ENCODE measurements at places on chromosomes 11 and 22.
A peak's percentile ranks its signal among the peaks of the same experiment; 100 is the strongest.

DNA sequence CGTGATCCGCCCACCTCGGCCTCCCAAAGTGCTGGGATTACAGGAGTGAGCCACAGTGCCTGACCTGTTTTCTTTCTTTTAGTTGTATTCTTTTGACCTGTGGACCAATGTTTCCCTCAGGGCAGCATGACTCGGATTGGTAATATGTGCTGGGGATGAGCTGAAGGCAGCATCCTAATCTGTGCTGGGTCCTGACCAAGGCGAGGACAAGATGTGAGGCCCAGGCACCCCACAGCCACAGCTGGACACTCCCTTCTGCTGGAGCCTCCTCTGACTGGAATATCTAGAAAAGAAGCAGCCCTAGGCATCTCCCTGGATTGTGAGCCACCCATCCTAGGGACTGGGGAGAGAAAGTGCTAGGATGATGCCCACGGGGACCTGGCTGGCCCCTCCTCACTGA, 105.4 kb downstream of the PDE2A start:
- DNase-seq: no peak

GRCh38 chr11:128458321-128458720, 129.0 kb downstream of the ETS1 start:
- no peak for DNase-seq

GRCh38 chr11:70851308-70851707, 401.1 kb downstream of the SHANK2 start:
- DNase-seq: no peak

DNA sequence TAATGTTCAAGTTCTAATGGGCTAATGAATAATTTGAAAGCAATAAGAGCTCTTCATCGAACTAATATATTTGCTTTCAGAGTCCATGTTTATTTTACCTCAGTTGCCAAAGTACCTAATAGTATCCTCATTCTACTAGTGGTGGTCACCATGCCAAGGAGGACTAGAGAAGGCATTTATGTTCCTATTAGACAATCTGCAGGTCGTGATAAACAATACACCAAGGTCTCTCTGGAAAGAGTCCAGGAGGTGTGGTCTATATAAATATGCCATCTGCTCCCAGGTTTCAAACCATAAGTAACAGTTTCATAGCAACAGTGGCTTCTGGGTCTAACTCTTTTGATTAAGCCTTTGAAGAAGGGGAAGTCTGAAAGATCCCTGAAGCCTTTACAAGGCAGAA, 42.9 kb downstream of the ARFGAP3 start:
- no peak for DNase-seq

DNA sequence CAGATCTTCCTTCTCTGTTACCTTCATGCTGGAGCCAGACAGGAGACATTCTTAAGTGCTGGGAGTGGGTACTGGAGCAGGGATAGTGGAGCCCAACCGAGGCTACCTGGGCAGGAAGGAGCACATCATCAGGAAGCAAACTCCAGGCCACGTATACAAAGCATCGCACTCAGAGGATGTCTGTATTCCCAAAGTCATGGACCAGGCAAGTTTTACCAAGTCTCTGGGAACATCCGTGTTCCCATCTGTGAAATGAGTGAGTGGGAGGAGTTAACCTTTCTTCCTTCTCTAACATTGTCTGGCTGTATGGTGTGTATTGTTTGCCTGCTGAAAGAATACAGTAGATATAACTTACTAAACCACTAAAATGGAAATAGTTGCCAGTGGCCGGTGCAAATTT, 175.0 kb upstream of the TMEM45B start:
- no peak for DNase-seq

GRCh38 chr22:19756288-19757128, 4.1 kb upstream of the TBX1 start:
- no peak for DNase-seq

DNA sequence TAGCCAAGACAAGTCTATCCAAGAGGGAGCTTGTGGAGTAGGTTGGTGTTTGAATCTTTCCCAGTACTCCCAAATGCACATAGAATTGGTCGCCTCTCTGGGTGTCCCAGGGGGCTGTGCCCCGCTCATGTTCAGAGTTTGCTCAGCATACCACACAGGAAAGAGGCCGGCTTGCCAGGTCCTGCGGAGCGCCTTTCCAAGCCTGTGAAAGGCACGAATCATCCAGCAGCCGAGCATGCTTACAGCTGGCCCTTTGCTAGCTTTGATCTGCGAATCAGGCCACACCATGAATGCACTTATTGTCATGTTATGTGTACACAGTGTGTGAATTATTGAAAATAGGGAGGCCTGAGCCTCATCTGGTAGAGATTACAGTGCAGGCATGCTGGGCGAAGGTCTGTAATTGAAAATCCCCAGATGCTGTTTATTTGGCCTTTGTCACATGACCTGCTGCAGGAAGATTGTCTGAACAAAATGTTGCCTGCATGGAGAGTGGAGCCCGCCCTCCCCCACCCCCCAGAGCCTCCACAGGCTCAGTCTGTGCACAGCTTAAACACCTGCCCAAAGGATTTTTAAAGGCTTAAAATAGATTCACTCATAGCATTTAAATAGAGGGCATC, 163.3 kb upstream of the RASSF10 start:
- no peak for DNase-seq

DNA sequence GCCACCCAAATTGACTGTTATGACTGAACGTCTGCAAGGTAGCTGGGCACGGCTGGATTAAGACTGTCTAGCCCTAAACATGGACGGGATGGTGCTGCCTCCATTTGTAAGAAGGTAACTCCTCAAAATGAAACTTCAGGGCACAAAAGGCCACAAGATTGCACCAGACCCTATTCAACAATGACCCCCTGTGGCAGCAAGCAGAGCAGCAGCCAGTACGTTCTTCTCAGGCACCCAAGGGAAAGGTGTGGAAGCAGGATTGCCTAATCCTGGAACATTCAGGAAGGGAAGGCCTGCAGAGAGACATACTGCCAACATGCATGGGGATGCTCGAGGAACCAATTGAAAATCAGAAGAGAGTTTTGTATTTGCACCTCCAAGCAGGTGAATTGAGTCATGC, 4.5 kb upstream of the TBX10 start:
- no peak for DNase-seq

DNA sequence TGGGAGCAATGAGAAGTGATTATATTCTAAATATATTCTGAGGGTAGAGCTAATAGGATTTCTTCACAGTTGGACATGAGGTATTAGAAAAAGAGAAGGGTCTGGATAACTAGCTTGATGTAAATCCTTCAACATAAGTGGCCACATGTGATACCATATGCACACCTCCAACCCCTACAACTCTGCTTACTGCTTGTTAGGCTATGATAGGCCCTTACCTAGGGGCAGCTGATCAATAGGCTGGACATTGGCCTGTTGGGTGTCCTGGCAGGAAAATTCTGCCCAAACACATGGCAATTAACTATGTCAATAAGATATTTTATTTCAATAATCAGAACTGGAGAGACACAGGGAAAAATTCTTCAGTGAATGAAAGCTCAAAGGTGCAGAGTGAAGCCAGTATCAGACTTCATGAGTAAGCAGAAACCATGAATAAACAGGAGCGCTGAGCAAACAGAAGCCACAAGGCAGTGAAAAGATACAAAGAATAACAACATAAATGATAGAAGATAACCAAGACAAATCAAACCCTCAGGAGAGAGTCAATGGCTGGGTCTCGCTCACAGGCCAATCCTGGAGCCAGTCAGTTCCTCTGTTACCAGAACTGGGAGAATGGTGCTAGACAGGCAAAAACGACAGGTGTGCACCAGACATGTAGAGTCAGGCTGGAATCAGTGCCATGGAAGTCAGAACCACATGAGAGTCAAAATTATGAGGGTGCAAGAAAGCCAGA, 46.3 kb upstream of the PSMA1 start:
- DNase-seq: no peak

DNA sequence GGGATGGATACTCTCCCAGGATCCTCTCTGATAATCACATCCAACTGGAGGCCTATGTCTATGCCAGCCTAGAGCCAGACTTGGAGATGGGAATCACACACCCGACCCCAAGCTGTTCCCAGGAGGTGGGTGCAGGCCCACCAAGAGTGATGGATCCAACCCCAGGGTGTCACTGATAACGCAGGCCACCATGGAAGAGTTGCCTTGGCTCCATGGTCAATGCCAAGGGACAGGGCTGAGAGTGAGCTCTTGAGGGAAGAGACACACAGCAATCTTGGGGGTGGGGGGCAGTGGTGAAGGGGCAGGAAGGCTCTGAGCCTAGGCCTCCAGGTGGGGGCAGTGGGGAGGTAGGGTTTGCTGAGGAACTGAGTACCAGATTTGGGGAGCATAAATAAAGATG, 16.9 kb downstream of the TUB start:
- peak; percentile 47 for DNase-seq

DNA sequence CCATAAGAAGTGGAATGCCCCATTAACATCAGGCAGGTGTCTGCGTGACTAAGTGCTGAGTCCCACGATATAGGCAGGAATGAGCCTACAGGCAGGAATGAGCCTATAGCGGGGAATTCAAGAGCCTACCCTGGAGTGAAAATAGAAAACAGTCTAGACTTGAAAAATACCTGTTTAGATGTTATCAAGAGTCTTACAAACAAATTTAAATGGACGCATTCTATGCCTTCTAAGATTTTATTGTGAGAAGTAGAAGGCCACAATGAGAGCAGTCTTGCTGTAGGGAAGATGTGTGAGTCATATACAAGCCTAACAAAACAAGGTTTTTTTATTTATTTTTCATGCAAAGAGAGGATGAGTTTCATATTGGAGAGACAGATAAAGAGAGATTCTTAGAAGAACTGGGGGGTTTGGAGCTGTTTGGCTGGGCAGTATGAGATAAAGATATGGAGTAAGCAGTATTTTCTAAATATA, 200.8 kb upstream of the ZC3H12C start:
- DNase-seq: no peak

- DNase-seq: no peak
These were observed at the start of gene JAML for GRCh38 chr11:118224511-118225188. JAML (minus strand) TSS chr11:118225011; CDS start chr11:118214866, 10,145 bp downstream.

DNA sequence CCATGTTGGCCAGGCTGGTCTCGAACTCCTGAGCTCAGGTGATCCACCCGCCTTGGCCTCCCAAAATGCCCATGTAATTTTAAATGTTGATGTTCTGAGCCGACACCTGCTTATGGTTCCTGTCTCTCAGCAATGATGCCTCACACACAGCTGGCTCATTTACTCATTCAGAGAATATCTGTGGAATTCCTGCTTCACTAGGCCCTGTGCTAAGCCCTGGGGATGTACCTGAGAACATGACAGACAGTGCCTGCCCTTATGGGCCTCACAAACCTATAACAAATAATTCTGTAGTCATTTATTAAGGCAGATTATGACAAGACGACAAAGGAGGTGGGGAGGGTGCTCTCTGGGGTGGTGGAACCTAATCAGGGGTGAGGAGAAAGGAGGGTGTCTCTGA, 93.7 kb downstream of the PRR5L start:
- no peak for DNase-seq

DNA sequence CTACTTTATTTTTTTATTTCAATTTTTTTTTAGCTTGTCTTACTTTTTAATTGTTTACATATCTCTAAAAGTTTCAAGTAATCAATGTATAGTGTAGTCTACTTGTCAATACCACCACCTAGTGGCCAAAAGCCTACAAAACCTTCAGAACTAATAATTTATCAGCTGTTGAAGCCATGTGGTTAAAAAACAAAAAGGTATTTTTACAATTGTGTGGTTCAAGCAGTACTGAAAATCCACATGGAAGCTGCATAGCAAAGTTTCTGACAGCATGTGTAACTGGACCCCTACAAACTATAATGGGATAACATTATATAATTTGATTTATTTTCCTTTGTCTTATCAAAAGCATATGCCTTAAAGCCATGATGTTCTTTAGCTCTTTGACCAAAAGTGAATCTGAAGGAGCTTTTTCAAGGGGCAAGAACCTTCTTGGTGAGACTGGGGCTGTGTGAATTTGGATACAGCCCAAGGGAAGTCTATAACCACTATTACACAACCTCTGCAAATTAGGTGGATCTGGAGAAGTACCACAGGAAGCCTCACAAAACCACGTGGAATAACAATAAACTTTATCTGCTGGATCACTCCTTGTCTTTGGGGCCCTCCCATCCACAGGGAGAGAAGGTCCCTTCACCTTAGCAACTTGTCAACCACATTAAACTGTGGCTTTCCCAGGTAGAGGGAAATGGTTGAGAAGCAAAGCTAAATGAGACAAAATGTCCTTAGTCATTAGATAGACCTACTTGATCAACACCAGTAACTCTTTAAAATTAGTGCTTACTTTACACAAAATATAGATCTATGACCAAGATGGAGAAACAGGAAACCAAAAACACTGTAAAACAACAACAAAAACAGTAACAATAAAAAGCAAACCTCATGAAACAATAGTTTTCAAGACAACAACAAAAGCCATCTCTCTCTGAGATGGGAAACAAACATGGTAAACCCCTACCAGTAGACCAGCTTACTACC, 9.9 kb downstream of the NARS2 start:
- no peak for DNase-seq

- DNase-seq: no peak
These were observed 775.6 kb downstream of the BRD1 start for GRCh38 chr22:49052023-49052538.

GRCh38 chr22:36831717-36832116, 14.9 kb upstream of the PVALB start:
- no peak for DNase-seq

- DNase-seq: no peak
These were observed 5.3 kb downstream of the BDNF start for GRCh38 chr11:27694992-27695391.

DNA sequence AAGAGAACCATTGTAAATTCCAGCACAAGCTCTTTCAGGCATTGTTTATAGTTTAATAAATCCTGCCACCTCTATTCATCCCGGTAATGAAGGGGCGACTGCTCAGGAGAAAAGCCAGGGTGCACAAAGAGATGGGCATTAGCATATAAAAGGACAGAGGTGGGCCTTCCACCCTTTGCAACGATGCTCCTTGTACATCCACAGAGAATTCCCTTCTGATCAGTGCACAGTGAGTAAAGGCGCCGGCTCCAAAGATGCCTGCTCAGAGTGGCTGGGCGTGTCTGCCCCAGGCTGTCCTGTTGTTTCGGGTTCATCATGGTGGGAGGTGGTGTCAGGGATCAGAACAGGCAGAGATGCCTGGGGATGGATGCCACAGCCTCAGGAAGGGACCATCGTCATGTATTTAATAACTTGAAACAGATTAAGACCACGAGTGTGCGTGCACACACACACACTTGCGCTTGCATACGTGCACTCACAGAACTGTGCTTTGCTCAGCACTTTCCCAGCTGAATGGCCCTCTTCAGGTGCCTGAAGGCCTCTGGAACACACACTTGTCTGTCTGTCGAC, 305.0 kb downstream of the TBC1D22A start:
- no peak for DNase-seq

DNA sequence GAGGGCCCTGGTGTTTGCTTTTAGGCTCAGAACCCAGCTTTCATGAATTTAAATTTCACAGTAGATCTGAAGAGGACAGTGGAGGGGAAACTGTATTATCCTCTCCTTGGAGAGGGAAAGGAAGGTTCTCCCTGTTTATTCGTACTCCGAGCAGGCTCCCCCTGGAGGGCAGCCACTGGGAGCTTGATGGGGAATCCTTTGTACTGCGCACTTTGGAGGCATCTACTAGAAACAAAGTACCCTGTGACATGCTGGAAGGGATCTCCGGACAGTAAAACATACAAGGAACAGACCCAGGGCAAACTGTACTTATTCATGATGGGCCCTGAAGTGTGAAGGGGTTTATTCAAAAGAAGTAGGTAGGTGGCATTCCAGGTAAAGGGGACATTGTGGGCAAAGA, 27.2 kb downstream of the NAV2 start:
- DNase-seq: no peak

All from left forelimb (tissue), 1 donor.